ENCODE measurements at places on chromosomes 1 and 21. TPM values are rescaled to one million over a fixed set of nuclear protein-coding genes. Genes with fewer than 3 reads are reported as not detected.

Gene ARHGAP30
- polyA plus RNA-seq = 1.5 TPM

- DNase-seq = peak; percentile 77
Observed at GRCh38 chr1:32998997-32999396, 34.4 kb upstream of the RNF19B start.

- no peak for DNase-seq
Observed at GRCh38 chr1:217138173-217138765, 415.0 kb upstream of the ESRRG start.

- no peak for DNase-seq
Observed at GRCh38 chr1:167263819-167264464, 43.3 kb downstream of the POU2F1 start.

DNA sequence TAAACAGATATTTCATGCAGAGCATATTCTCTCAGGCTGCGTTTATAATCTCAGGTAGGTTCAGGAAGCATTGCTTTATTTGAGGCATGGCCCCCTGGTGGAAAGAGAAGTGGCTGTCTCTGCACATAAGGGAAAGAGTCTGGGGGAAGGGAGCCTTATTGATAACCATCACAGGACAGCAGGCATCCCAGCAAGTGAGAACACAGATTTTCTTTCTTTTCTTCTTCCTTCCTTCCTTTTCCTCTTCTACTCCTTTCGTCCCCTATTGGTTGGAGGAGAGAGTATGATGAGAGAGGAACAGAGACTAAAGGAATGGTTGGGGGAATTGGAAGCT is 21.9 kb downstream of the TSNAX start:
- no peak for DNase-seq
